AG04450 (cell line): ENCODE measurements at places on chromosomes 1 and 21. TPM values are rescaled to one million over a fixed set of nuclear protein-coding genes. Genes with fewer than 3 reads are reported as not detected.
A peak's percentile ranks its signal among the peaks of the same experiment; 100 is the strongest.

GRCh38 chr1:207946756-207947155 is 35.8 kb upstream of the CD34 start:
- no peak for DNase-seq

GRCh38 chr1:63901094-63901493 is 127.3 kb downstream of the ROR1 start:
- no peak for DNase-seq

DNA sequence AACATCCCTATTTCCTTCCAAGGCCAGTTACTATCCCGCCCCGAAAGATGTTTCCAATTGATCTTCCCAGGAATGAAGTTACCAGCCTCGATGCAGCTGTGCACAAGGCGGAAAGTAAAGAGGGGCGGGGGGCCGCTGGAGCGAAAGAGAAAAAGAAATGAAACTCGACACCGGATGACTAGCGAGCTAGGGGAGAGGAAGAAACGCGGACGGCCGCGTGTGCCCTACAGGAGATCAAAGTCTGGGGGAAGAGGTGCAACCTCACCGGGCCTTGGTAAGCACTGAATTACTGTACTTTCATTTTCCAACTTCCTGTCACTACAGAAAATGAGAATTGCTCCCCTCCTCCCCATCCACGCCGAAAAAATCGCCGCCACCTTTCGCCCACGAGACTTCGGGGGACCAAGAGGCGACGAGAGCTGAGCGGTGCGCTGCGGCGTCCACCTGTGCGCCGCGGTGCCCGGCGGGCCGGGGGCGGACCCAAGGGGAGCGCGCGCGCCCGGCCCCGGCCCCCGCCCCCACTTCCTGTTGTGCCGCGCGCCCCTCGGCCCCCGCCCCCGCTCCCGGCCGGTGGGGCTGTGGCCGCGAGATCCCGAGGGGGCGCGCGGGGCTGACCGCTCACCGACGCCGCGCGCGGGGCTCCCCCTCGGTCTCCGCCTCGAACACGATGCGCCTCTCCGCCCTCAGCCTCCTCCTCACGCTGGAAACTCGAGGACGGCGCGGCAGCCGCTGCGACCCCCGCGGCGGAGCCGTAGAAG is 622 bp downstream of the ELK4 start:
- DNase-seq, result peak; percentile 34

DNA sequence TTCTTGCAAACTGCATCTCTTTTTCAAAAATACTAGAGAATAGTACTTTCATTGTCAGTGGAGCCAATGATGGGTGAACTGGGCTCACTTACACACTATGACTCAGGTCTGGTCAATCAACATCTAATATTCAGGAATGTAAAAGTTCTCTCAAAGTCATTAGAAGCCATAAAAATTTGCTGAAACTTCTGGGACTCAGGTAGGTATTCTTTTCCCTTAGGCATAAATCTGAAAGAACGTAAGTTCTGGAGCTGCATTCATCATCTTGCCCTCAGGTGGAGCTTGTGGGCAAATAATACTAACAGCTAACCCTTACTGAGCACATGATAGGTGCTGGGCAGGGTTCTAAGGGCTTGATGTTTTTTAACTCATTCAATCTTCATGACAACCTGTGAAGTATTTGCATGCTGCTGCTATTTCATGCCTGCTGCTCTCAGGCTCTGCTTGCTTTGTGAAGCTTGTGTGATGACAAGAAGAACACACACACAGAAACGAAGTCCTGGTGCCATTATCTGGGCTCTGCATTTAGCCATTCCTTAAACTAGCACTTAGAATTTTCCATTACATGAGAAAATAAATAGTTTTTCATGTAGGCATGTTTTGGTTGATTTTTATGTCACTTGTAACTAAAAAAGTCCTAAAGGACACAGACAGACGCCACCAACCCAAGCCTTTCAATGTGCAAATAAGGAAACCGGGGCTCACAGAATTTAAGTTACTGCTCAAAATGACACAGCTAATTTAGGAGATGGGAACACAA is 394.2 kb upstream of the LYPLAL1 start:
- DNase-seq, result no peak

- no peak for DNase-seq
Observed at GRCh38 chr1:191702124-191702523, 456.1 kb upstream of the RGS18 start.

DNA sequence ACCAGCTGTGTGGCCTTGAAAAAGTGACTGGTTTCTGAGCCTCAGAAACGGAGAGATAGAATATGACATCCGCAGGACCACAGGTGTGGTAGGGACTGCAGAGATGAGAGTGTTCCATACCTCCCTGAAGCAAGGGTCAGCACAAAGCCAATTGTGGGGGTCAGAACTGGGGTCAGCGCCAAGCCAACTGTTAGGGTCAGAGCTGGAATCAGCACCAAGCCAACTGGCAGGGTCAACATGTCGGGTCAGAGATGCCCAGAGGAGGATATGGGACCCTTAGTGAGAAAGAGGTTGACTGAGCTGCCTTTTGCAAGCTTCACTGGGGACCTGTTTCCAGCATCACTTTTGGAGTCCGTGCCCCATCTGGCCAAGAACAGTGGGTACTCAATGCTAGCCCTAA is 93.9 kb downstream of the MATN1 start:
- no peak for DNase-seq

DNA sequence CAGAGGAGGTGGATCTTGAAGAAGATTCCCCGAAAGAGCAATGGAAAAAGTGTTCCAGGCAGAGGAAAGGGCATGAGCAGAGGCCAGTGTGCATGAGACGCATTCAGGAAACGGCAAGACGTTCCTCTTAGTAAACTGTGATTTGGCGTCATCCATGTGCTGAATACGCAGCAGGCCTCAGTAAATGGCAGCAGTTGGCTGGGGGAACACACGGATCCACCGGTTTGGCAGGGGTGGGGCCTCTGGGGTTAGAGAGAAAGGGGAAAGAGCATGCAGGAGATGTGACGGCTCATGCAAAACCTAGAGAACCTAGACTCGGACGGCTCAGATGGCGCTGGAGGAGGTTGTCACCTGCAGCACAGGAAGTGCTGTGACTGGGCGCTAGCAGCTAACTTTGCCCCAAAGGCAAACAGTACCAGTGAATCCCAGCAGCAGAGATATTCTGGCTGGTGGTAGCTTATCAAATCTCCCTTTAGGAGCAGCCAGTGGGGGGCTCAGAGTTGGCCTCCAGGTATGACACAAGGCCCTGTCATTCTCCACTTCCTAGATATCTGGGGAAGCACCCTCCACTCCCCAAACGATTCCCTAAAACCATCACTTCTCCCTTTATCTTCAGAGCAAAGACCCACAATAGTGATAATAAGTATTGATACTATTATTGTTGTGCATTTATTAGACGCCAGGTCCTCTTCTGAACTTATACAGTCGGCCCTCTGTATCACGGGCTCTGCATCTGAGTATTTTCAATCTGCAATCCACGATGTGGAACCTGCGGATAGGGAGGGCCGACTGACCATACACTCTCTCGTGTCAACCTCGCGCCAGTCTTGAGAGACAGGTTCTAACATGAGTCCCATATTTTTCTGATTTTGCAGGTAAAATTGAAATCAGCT is 7.6 kb downstream of the LAPTM5 start:
- no peak for DNase-seq

DNA sequence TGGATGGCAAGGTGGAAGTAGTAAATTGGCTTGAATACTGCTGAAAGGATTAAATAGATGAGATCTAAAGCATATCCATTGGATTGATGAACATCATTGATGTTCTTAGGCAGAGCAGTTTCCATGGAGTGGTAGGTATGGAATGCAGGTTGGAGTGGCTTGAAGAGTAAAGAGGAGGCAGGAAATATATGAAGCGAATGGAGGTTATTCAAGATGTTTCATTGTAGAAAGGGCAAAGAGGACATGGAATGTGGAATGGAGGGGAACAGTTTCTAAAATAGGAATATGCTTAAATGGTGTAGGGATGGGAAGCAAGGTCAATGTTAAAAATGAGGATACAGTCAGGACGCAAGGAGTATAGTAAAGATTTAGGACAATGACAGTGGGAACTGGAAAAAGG is 6.1 kb downstream of the OSBPL9 start:
- no peak for DNase-seq

GRCh38 chr1:159132271-159132881 is 39.0 kb upstream of the CADM3 start:
- peak; percentile 26 for DNase-seq

DNA sequence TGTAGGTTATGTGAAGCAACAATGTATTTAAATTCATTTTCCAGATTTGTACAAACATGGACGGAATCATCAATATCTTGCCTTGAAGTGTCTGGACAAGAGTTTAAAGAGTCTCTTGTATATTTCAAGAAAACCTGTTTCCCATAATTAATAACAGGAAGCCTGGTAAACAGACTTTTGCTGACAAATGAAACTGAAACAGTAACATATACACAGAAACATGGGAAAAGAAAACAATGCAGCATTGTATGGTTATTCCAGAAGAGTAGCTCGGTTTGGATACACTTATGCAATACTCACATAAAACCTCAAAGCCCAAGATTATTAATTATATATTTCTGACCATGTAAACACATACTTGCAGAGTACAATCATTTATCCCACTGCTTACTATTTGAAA is 265.5 kb downstream of the PTPRC start:
- DNase-seq, result peak; percentile 18

- no peak for DNase-seq
Observed at GRCh38 chr1:14366091-14367018, 232.1 kb upstream of the KAZN start.

DNA sequence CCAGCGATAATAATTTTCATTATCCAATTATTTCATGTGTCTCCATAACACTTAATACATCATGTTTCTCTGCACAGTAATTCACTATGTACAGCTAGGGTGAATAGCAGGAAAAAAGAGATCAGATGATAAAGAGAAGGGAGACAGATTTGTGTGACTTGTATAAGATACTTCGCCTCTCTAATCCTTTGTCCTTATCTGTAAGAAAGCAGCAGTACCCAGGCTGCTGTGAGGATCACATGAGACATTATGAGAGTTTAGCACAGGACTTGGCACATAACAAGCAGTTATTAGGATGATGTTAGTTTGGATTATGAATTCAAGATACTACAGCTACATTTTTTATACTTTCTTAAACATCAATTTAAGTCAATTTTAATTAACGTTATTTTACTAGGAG is 6.3 kb downstream of the ERG start:
- DNase-seq, result no peak

DNA sequence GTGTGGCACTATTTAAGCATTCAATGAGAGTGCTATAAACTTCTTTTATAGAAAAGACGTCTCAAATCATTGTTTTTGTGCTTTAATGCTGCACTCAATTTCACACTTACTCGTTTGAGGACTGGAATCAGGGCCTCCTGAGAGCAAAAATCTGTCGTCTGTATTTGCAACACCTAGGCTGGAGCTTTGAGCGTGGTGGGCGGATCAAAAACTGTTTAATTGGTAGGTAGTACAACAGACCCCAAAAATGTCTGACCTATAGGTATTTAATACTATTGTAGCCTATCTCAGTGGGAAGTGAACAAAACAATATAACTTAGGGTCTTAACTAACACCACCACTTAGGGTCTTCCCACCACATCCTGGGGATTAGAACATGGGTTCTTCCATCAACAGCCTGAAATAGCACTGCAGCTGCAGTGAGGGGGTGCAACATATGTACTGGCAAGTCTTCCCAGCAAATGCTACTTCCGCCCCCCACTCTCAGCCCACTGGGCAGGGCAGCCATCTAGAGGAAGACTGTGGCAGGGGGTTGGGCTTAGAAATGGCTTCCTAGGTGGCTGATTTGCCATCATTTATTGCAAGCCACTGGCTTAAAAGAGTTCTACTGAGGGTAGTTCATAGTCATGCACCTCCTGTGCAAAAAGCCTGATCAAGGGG is 48.3 kb downstream of the CD46 start:
- no peak for DNase-seq

DNA sequence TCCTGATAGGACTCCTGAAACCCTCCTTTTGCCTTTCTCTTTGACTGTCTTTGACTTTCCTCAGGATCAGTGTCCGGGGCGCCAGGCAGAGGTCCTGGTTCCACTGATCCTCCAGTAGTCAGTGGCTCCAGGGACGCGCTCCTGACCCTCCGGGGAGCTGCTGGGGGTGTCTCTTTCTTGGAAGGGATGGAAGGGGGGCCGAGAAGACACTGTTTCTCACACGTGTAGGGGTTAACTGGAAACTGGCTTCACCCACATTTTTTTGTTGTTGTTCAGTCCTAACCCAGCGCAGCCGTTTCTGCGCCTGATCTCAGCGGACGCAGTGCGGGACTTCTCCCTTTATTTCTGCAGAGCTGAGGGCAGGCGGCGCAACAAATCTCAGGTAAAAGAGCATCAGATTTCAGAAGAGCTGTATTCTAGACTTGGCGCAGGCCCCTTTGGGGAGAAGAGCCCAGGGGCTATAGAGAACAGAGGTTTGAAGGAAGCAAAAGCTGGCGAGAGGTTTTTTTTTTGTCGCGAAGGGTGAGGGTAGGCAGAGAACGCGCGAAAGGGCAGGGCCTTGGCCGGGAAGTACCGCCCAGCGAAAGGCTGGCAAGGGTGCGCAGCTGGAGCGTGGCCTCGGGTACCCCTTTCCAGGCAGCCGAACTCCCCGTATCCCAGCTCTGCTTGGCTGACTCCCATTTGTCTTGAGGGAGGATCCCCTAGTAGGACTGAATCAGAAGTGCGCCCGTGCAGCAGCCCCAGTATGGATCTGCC is 4.3 kb upstream of the LHX9 start:
- no peak for DNase-seq

GRCh38 chr1:54277451-54278341 is 77.7 kb downstream of the MRPL37 start:
- no peak for DNase-seq

DNA sequence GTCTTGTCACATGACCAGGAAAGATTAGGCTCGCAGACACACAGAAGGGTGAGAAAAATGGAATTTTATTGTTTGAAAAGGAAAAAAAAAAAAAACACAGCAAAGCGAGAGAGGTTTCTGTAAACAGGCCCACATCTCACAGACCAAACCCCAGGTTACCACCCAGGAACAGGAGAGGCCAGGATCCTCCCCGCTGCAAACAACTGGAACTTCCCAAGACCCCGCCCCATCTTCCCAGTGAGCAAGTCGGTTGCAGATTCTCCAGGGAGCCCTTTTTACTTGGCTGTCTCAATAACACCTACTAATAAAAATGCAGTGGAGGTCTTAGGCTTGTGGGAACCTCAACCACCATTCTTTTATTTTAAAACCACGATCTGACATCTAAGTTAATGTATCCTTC is 84.7 kb upstream of the ETS2 start:
- DNase-seq, result no peak

- no peak for DNase-seq
Observed at GRCh38 chr1:48031676-48032075, 34.5 kb upstream of the TRABD2B start.

GRCh38 chr1:52651904-52652303 is 18.9 kb downstream of the SHISAL2A start:
- DNase-seq, result no peak

Gene PAQR7
- polyA plus RNA-seq, result 10.7 and 11.9 TPM in 2 replicates

Gene GNAT2
- 0.06 TPM in 1 of 2 replicates, not detected in the other for polyA plus RNA-seq

Gene MR1
- 16.7 and 17.2 TPM in 2 replicates for polyA plus RNA-seq

Gene RBM11
- not detected in 2 replicates for polyA plus RNA-seq

Gene CTNNBIP1
- polyA plus RNA-seq, result 28.3 and 33.6 TPM in 2 replicates
